Epithelial cell of proximal tubule (primary cell): ENCODE measurements at places on chromosomes 2 and 18. TPM values are rescaled to one million over a fixed set of nuclear protein-coding genes. Genes with fewer than 3 reads are reported as not detected.

IL37 gene
- total RNA-seq: not detected in 2 replicates

PUM2 gene
- total RNA-seq: 14.9 and 19.8 TPM in 2 replicates

NETO1 gene
- 3.3 and 11.6 TPM in 2 replicates for total RNA-seq

TMEM247 gene
- not detected in 2 replicates for total RNA-seq

SLC5A7 gene
- total RNA-seq: not detected in 2 replicates

FTCDNL1 gene
- 0.06 and 1.2 TPM in 2 replicates for total RNA-seq

LAMA1 gene
- 10.1 and 23.2 TPM in 2 replicates for total RNA-seq

AKAIN1 gene
- total RNA-seq: not detected in 2 replicates

EFR3B gene
- total RNA-seq: 1.3 and 2.6 TPM in 2 replicates

VSNL1 gene
- not detected in 2 replicates for total RNA-seq

LYG2 gene
- total RNA-seq: not detected in 2 replicates

SRD5A2 gene
- under 0.01 TPM in 1 of 2 replicates, not detected in the other for total RNA-seq

PRSS56 gene
- not detected in 2 replicates for total RNA-seq

CPO gene
- not detected in 2 replicates for total RNA-seq

MPPE1 gene
- 15.2 and 32.5 TPM in 2 replicates for total RNA-seq

ATP6V1B1 gene
- total RNA-seq: 0.81 TPM in 1 of 2 replicates, not detected in the other

PSMA8 gene
- not detected in 2 replicates for total RNA-seq

NCKAP5 gene
- 0.58 and 0.69 TPM in 2 replicates for total RNA-seq

EVX2 gene
- total RNA-seq: not detected in 2 replicates

MTLN gene
- total RNA-seq: 70.2 and 188 TPM in 2 replicates

PID1 gene
- total RNA-seq: 0.69 and 1.9 TPM in 2 replicates

STAT4 gene
- 0.72 and 1.6 TPM in 2 replicates for total RNA-seq

GCG gene
- total RNA-seq: not detected in 2 replicates

DSG4 gene
- not detected in 2 replicates for total RNA-seq

MERTK gene
- total RNA-seq: 4.3 and 8.7 TPM in 2 replicates

TFPI gene
- 99.7 and 144 TPM in 2 replicates for total RNA-seq

TEX44 gene
- not detected in 2 replicates for total RNA-seq

RND3 gene
- total RNA-seq: 51.8 and 59.1 TPM in 2 replicates

DNAJC27 gene
- total RNA-seq: 2.1 and 2.2 TPM in 2 replicates

GREB1 gene
- 0.07 and 0.12 TPM in 2 replicates for total RNA-seq

FOXD4L1 gene
- not detected in 2 replicates for total RNA-seq

CNGA3 gene
- not detected in 2 replicates for total RNA-seq

NLRC4 gene
- not detected in 2 replicates for total RNA-seq

NYAP2 gene
- total RNA-seq: not detected in 2 replicates

STARD6 gene
- total RNA-seq: 1.9 TPM in 1 of 2 replicates, not detected in the other

SALL3 gene
- 2.2 and 3.0 TPM in 2 replicates for total RNA-seq

TEKT4 gene
- total RNA-seq: not detected in 2 replicates

PDE11A gene
- total RNA-seq: 0.87 and 1.2 TPM in 2 replicates

MRPL33 gene
- total RNA-seq: 222 and 290 TPM in 2 replicates

DYTN gene
- total RNA-seq: not detected in 2 replicates

CNTNAP5 gene
- total RNA-seq: not detected in 2 replicates

DYSF gene
- total RNA-seq: 6.3 and 8.2 TPM in 2 replicates

GALNT3 gene
- total RNA-seq: 28.7 and 48.7 TPM in 2 replicates

TMEM169 gene
- total RNA-seq: 2.9 and 3.1 TPM in 2 replicates

CACNB4 gene
- 0.14 and 0.52 TPM in 2 replicates for total RNA-seq

RIT2 gene
- total RNA-seq: not detected in 2 replicates

ZBTB7C gene
- total RNA-seq: under 0.01 and 0.17 TPM in 2 replicates

HOXD4 gene
- total RNA-seq: 26.0 and 28.0 TPM in 2 replicates

CAVIN2 gene
- 0.51 and 0.98 TPM in 2 replicates for total RNA-seq

ITPRIPL1 gene
- 7.7 and 10.3 TPM in 2 replicates for total RNA-seq

FSHR gene
- not detected in 2 replicates for total RNA-seq

CNNM3 gene
- total RNA-seq: 8.2 and 10.6 TPM in 2 replicates

MOCOS gene
- total RNA-seq: 5.7 and 14.8 TPM in 2 replicates

SPDYA gene
- not detected in 2 replicates for total RNA-seq

ST6GAL2 gene
- total RNA-seq: 0.23 and 0.80 TPM in 2 replicates

DOK6 gene
- 0.06 and 0.07 TPM in 2 replicates for total RNA-seq
